SJSA1 (cell line): ENCODE measurements at places on chromosomes 4 and X. TPM values are rescaled to one million over a fixed set of nuclear protein-coding genes. Genes with fewer than 3 reads are reported as not detected.

HSD17B13 gene
- not detected in 2 replicates for total RNA-seq

DNA sequence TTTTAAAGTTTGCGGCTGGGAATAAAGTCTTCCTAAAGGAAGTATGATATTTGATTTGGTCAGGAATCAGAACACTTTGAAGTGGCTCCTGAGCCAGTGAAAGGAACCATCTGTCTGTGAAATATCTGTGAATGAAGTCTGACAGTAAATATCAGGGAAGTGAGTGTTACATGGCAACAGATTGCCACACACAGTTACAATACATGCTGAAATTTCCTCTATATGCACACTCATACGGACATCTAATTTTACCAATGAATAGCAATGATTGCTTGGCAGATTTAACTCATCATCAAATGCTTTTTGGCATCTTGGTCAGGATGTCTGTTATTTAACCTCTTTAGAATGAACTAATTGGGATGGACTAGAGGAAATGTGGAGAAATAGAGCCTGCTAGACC is 1023.8 kb downstream of the FAT4 start:
- no peak overlapping the region for H3K4me3 ChIP-seq
- H3K27me3 ChIP-seq = no peaks in the 10 kb centered on the region
- no peaks in the 10 kb centered on the region for H3K4me1 ChIP-seq
- H3K27ac ChIP-seq = no peak overlapping the region
- H3K36me3 ChIP-seq = no peaks in the 10 kb centered on the region

- H3K4me3 ChIP-seq = no peak overlapping the region
- no peaks in the 10 kb centered on the region for H3K4me1 ChIP-seq
- no peak for DNase-seq
- H3K27ac ChIP-seq = no peak overlapping the region
Observed at GRCh38 chrX:71938371-71938770, 27.7 kb downstream of the NHSL2 start.

- no peak for DNase-seq
Observed at GRCh38 chrX:40127052-40127451, 29.3 kb upstream of the BCOR start.
